Right atrium auricular region (tissue), 2 donors: ENCODE measurements at places on chromosomes 4 and X.

- DNase-seq: no peak
Observed at GRCh38 chr4:172652369-172652768, 516.2 kb upstream of the GALNT7 start.

GRCh38 chr4:22348410-22348809 lies 167.5 kb downstream of the ADGRA3 start:
- DNase-seq: no peak

GRCh38 chr4:176230836-176231235 lies 35.5 kb upstream of the SPATA4 start:
- DNase-seq: no peak

- DNase-seq: no peak
Observed at GRCh38 chr4:108628411-108628810, 8.0 kb downstream of the RPL34 start.

GRCh38 chr4:46992338-46992737 lies 1.0 kb downstream of the GABRA4 start:
- DNase-seq: no peak

- DNase-seq: no peak
Observed at GRCh38 chrX:149248073-149248625, 257.0 kb downstream of the IDS start.

DNA sequence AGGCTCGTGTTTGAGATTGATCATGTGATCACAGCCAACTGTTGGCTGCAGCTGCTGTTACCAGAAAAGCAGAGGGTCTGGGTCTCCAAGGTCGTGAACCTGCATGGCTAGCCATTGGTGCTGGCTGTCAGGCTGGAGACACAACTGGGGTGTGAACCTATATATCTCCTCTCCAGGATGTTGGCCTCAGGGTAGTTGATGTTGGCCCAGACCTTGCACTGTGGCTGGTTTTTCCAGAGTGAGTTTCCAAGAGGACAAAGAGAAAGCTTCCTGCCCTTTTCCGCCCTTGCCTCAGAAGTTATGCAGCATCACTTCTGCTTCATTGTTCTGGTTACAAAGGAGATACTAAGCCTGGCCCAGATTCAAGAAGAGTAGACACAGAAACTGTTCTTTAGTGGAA lies 607.8 kb upstream of the HS3ST1 start:
- DNase-seq: no peak

- peak; percentile 72 for DNase-seq
Observed at GRCh38 chr4:169314906-169315305, 44.1 kb upstream of the SH3RF1 start.

- no peak for DNase-seq
Observed at GRCh38 chrX:38247051-38247450, 26.4 kb upstream of the SRPX start.

- no peak for DNase-seq
Observed at GRCh38 chr4:165345666-165346417, 18.4 kb downstream of the MSMO1 start.
